Adrenal gland (tissue), 19 donors: ENCODE measurements at places on chromosomes 4 and X. TPM values are rescaled to one million over a fixed set of nuclear protein-coding genes. Genes with fewer than 3 reads are reported as not detected.

The SASH3 gene
- total RNA-seq: 21.8 TPM

- no peaks in the 10 kb centered on the region for H3K4me1 ChIP-seq
- H3K36me3 ChIP-seq: no peaks in the 10 kb centered on the region
Observed at GRCh38 chrX:39693298-39693697, 404.5 kb downstream of the BCOR start.

DNA sequence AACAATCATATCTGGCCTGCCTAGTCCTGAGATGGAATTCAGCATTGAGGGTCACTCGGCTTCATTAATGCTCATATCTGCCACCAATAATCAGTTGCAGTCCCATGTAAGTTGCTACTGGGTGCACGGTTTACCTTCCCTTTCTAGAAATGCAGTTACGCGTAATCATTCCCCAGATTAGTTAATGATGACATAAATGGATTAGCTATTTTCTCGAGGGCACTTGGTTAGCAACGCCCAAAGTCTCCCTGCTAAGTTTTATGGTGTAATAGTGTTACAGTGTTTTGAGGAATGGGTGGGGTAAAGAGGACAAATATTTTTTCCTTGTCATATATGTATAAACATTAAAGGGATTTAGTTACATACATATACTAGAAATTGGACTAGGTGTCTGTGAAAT lies 118.8 kb downstream of the MID1 start:
- no peaks in the 10 kb centered on the region for H3K4me1 ChIP-seq
- no peak overlapping the region for H3K4me3 ChIP-seq
- no peaks in the 10 kb centered on the region for H3K27me3 ChIP-seq
- no peak overlapping the region for H3K27ac ChIP-seq
- H3K36me3 ChIP-seq: no peaks in the 10 kb centered on the region

The GAB3 gene
- 5.6 TPM for total RNA-seq

The NHSL2 gene
- total RNA-seq: 4.6 TPM

The CXorf51A gene
- total RNA-seq: not detected

DNA sequence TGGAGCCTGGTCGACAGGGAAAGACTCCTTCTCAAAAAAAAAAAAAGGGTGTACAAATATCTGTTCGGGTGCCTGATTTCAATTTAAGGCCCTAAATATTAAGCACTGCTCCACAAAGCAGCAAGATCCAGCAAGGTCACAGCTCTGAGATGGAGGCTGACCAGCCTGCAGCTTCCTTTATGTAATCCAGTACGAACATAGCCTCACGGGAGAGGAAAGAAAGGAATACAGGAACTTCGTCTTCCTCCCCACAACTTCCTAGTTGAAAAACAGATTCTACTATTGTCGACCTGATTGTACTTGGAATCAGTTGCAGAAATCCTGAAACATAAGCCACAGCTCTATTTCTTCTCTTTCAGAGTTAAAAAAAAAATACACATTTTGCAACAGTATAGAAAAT lies 53.5 kb upstream of the TBC1D9 start:
- H3K36me3 ChIP-seq: no peaks in the 10 kb centered on the region
- H3K27me3 ChIP-seq: no peaks in the 10 kb centered on the region
- DNase-seq: no peak
- no peaks in the 10 kb centered on the region for H3K4me1 ChIP-seq
- H3K27ac ChIP-seq: no peak overlapping the region

DNA sequence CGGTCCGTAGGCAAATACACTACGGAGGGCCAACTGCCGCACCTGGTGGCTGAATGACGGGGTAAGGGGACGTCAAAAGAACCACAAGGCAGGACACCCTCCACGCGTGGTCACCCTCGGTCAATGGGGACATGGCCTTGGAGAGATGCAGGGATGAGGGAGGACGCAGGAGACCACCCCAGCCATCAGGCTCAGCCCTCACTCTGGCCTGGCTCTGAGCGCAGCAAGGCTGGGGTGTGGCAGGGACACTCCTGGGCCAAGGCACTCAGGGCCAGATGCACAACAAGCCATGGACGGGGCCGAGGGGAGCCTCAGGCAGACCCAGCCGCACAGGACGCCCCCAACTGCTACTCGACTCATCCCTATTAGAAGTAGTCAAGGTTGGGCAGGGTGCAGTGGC lies 36.5 kb downstream of the GAK start:
- no peak overlapping the region for H3K4me3 ChIP-seq
- H3K4me1 ChIP-seq: no peaks in the 10 kb centered on the region
- H3K36me3 ChIP-seq: peaks cover 43% of the 10 kb centered on the region
- DNase-seq: no peak
- no peak overlapping the region for H3K27ac ChIP-seq
